ENCODE measurements at places on chromosomes 3 and 15.

DNA sequence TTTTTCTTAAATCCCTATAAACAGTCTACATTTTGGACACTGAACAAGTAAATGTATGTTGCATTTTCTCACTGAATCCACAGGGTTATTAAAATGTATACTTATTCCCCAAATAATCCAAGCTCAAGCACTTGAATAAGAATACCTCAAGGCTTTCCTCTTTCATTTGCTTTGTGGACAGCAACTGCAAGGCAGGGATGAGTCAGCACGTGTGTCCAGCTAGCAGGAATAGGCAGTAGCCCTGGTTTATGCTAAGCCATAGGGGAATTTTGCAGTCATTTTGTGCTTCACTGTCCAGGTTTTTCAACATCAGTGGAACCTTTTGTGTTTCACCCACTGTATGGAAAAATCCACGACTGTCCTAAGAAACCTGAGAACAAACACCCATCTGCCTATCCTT lies 96.7 kb upstream of the KCNMB2 start:
- no peak for DNase-seq

DNA sequence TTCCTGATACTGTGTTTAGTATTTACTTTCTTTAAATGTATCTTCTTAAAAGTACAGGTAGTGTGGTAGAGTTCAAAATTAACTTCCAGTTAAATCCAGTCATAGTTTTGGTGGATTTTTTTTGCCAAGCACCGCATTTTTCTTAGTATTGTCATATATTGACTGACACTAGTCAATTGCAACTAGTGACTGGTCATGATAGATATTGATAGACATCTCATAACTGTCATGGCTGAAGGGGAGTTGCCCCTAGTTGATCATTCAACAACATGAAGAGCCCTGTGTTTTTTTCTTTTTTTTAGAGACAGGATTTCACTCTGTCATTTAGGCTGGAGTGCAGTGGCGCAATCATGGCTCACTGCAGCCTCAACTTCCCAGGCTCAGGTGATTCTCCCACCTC lies 22.1 kb downstream of the RAB8B start:
- no peak for DNase-seq

- no peak for DNase-seq
Observed at GRCh38 chr3:19065027-19065426, 83.3 kb upstream of the KCNH8 start.

- DNase-seq: no peak
Observed at GRCh38 chr15:70478251-70478990, 284.9 kb downstream of the UACA start.

GRCh38 chr15:56366211-56366610 lies 985 bp downstream of the TEX9 start:
- DNase-seq: no peak

GRCh38 chr3:78887029-78887428 lies 880.8 kb downstream of the ROBO1 start:
- no peak for DNase-seq

DNA sequence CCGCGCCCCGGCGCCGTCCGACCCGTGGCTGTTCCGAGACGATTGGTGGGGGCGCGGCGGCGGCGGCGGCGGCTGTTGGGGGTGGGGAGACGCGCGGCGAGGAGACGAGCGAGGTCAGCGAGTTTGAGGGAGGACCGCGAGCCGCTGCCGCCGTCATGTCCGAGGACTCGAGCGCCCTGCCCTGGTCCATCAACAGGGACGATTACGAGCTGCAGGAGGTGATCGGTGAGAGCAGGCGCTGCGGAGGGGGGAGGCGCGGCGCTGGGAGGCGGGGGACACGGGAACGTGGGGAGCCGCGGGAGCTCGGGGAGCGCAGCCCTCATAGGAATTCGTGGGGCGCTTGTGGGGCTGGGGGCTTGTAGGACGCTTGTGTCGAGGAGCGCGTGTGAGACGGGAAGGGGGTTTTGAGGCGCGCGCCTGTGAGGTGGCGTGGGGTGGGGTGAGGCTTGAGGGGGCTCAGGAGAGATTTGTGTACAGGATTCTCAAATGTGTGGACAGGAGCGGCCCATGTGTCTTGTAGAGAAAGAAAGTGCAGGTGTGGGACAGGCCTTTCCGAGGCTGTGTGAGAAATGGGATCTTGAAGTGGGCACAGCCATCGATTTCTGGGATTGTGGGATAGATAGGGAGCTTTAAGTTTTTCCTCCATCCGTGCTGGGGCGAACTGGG lies 518 bp downstream of the OXSR1 start:
- no peak for DNase-seq

DNA sequence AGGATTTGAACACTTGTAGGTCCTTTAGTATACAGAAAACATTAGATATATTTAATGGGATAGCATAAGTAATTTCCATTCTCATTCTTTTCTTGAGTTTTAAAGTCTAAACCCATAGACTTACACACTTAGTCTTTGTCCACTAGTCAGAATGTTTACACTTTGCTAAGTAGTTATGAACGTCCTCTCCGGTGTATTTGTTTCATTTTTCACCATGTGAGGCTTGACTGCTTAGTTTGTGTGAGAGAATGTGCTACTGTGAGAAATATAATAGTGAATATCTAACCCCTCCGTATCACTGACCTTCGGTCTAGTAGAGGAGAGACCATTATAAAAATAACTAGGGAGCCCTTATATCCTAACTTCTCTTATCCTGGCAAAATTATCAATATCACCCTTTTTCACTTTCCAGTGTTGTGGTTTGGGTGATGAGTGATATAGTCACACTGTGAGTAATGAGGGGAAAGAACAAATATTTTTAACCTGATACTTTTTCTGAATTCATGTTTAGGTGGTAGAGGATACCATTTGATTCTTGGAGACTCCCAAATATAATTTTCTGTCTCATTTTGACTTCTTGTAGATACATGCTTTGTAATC lies 122.4 kb downstream of the UBE2E2 start:
- no peak for DNase-seq

DNA sequence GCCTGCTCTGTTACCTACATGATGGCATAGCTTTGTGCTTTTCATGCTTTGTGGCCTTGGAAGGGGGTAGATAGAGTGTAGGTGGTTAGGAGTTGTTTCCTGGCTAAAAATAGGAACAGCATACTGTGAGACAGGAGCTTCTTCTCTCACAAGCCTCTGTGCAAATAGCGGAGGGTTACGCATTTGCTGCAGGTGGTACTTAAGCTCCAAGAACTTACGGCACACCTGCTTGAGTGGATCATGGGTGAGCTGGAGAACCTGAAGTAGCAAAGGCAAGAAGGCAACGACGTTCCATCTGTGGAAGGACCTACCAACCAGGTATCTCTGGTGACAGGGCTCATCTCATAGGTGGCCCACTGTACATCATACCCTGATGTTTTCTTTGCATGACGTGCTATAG lies 66.0 kb downstream of the ST6GAL1 start:
- DNase-seq: no peak

- DNase-seq: no peak
Observed at GRCh38 chr3:197427021-197427420, 128.6 kb upstream of the DLG1 start.

GRCh38 chr3:110628650-110629301 lies 442.8 kb upstream of the NECTIN3 start:
- DNase-seq: no peak

DNA sequence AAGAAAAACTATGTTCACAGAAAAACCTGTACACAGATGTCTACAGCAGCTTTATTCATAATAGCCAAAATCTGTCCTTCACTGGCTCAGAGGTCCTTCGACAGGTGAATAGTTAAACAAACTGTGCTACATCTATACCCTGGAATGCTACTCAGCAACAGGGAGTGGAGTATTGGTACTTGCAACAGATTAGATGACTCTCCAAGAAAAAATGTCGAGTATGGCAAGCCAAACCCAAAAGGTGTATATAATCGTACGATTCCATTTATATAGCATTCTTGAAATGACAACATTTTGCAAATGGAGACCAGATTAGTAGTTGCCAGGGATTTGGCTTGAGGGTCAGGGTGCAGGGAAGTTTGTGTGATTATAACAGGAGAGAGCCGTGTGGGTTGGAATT lies 22.4 kb upstream of the RGMA start:
- no peak for DNase-seq

DNA sequence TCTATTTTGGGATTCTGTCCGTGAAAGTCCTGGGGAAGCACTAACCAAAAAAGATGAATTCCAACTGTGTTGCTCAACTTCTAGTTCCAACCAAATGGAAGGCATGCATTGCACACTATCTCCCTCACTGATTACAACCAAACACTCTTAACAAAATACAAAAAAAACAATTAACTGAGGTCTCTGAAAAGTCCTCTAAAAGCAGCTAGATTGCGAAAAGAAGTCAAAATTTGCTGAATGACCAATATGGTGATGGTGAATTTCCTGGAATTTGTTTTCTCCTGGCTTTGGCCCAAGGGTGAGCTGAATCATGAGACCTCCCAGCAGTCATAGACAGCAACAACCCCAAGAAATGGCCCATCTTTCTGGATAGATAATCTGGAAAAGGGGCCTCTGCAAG lies 28.3 kb downstream of the CYP19A1 start:
- DNase-seq: no peak

DNA sequence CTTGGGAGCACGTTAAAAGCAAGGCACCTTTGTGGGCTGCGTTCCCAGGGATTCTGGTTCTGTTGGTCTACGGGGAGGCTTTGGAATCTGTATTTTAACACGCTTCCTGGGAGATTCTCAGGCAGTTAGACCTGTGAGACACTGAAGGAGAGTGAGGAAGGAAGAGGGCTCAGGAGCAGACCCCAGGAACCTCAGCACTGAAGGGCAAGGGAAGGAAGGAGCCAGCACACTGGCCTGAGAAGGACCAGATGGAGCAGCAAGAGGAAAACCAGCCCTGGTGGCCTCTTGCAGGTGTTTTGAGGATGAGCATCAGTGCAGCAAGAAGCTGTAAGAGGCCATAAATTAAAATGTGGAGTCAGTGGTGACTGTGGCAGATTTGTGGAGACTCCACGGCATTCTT lies 146.7 kb downstream of the RPLP1 start:
- DNase-seq: no peak

DNA sequence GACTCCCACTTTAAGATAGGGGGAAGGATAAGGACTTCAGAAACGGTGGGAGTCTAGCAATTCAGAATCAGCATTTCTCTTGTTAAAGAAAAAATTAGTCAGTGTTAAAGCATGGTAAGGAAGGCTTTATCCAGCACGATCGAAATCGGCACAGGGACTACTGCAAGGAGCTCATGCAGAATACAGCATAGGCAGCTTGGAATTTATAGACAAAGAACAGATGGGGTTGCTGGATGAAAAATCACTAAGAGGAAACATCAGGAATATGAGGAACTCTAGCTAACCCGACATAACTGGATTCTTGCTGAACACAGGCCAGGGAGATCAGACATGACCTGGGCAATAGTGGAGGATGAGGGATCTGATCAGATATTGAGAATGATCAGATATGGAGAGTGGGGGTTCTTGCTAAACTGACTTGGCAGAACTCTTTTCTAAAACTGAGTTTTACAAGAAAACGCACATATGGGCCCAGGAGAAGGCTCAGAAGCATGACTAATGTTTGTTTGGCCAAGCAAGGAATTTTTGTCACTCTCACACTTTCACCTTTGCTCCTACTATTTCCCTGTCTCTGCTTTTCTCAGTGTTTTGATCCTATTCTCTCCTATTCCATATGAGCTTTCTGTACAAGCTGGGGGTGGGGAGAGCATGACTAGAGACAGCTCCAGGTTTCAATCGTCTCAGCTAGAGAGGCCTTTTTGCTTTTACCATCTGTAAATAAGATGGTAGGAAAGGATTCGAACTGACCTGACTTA lies 3.9 kb upstream of the PLCH1 start:
- DNase-seq: no peak

DNA sequence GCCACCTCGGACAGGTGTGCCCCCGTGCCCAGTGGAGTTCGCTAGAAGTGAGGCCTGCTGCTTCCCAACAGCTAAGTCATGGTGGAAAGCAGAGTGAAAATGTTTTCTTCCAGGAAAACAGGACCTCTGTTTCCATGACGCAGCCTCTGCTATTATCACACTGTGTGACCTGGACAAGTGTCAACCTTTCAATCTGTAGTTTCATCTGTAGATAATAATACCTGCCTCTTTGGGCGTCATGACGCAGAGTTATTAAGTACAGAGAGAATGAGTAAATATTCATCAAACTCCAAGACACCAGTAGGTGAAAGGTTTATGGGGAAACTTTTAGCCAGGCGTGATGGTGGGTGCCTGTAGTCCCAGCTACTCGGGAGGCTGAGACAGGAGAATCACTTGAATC lies 62.3 kb downstream of the TMEM44 start:
- DNase-seq: no peak

DNA sequence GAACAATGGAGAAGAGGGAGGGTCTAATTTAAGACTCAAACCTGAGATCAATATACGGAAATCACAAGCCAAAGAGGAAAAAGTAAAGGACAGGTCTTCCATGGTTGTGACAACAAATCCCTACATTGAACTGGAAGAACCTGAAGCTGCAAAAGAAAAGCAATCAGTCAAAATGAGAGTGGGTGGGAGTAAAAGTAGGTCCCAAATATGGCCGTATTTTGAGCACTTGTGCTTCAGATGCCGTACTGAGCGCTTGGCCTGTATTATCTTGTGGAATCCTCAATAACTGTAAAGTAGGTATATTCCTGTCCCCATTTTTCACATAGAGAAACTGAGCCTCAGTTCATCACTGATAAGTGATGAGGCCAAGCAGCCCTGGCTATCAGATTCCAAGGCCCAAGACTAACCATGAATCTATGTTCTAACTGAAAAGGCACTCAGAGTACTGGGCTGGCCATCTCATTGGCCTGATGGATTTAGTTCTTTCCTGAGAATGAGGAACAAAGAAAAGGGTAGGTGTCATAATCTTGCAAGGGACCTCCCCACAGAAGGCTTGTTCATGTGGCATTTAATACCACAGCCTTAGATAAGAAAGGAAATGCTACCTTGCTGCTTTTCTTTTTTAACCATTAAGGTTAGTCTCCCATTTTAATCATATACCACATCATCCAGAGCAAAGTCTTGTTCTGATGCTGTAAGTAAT lies 52.5 kb downstream of the LRRN1 start:
- no peak for DNase-seq

GRCh38 chr3:54264050-54264449 lies 141.7 kb downstream of the CACNA2D3 start:
- DNase-seq: no peak

GRCh38 chr15:22902046-22902445 lies 63.6 kb downstream of the NIPA2 start:
- DNase-seq: no peak

- DNase-seq: no peak
Observed at GRCh38 chr3:16883057-16883722, 1.6 kb upstream of the PLCL2 start.

- DNase-seq: no peak
Observed at GRCh38 chr3:123302961-123303360, 101.2 kb downstream of the SEC22A start.

DNA sequence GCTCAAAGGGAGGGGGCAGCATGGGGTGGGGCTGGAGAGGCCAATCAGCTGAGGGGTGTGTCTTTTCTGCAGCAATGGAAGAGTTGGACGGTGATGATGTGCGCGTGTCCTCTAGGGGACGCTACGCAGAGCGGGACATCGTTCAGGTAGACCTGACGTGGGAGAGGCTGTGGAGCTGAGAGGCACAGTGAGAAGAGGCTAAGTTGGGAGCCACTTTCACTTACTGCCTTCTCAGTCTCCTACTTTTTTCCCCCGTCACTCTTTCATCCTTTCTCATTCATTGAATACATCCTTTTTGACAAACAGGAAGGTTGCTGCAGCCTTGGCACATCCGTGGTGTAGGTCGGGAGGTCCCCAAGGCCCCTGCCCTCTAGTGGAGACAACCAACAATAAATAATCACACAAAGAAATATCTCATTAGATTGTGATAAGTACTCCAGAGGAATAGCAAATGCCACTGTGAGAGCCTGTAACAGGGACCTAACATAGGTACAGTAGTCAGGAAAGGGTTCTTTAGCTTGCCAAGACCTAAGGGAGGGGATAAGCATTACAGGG lies 4.4 kb upstream of the BRPF1 start:
- DNase-seq: peak; percentile 30

- DNase-seq: no peak
Observed at GRCh38 chr3:177725165-177725564, 527.9 kb upstream of the TBL1XR1 start.
